ENCODE measurements at places on chromosomes 1 and 21.

- DNase-seq = no peak
Observed at GRCh38 chr1:7407980-7408770, 362.9 kb upstream of the VAMP3 start.

DNA sequence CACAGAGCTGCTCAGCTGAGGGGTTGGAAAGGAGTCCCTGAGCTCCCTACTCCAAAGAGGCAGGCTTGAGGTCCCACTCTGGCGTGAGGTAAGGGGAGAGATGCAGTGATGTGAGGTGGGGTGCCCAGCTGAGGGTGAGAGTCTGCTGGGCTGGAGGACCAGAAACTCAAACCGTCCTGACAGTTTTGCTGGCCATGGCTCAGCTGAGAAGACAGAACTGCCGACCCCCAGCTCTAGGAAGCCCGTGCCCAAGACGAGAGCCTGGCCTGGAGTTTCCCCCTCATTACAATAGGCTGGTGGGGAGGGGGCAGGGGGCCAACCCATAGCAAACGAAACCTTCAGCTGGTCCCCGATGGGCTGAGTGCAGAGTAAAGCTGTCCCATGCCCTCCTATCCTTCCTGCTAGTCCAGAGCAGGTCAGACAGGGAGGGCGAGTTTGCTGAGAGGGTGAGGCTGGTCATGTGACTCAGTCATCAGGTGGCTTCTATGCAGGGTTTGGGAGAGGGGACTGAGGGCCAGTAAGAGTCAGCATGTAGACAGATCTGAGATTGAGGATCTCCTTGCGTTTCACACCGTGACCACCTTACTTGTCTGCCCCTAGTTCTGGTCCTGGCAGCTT, 129.3 kb downstream of the PRDM2 start:
- DNase-seq = no peak

DNA sequence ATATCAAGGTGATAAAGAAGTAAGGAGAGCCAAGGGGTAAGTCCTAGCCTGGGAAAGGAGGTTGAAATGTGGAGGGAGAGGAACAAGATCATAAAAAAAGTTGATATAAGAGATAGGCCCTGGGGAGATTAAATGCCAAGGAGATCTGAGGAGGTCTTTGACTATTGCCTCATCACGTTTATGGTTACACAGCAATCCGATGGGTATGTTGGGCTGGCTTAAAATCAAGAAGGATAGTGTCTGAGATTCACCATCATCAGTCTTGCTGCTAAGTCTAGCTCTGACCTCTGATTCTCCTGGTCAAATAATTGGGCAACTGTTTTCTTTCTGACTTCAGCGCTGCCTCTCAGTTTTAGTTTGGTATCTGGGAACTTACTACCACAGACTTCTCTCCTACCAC, 416.3 kb downstream of the GPATCH2 start:
- no peak for DNase-seq

DNA sequence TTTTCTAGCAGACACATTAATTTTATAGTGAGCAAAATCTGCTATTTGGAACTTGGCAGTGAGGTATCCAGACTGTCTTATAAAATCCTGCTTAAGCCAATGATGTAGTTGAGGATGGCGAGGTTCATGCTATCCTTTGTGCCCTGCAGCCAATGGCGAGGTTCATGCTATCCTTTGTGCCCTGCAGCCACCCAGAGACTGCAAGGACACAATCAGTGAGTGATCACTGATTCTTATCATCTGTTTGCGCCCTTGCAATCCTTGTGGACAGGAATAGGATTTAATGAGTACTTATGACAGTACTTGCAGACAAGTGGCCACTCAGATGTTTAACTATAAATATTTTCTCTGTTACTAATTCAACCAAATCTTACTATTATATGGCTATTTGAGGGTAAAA, 112.6 kb downstream of the EIF4G3 start:
- DNase-seq = no peak

- no peak for DNase-seq
Observed at GRCh38 chr1:180930687-180931086, 18.0 kb downstream of the KIAA1614 start.

GRCh38 chr1:40877698-40878097, 15.5 kb upstream of the CITED4 start:
- DNase-seq = peak; percentile 13

DNA sequence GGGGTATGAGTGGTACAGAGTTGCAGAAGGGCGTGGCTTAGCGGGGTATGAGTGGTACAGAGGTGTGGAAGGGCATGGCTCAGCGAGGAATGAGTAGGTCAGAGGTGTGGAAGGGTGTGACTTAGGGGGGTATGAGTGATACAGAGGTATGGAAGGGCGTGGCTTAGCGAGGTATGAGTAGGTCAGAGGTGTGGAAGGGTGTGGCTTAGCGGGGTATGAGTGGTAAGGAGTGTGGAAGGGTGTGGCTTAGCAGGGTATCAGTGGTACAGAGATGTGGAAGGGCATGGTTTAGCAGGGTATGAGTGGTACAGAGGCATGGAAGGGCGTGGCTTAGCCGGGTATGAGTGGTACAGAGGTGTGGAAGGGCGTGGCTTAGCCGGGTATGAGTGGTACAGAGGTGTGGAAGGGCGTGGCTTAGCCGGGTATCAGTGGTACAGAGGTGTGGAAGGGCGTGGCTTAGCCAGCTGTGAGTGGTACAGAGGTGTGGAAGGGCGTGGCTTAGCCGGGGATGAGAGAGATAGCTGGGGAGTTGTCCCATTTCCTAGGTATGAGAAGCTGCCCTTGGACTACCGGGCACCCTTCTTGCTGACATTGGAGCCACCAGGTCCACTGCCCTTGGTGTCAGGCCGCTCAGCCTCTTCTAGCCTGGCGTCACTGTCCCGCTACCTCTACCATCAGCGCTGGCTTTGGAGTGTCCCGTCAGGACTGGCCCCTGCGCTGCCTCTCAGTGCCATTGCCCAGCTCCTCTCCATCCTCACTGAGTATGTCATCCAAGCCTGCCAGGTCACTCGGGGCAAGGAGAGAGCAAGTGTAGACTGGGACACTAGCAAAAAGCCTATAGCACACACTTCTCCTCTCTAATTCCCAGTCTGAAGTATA, 29.8 kb downstream of the HYI start:
- no peak for DNase-seq

- DNase-seq = no peak
Observed at GRCh38 chr1:33516891-33517567, 44.6 kb downstream of the ZSCAN20 start.

DNA sequence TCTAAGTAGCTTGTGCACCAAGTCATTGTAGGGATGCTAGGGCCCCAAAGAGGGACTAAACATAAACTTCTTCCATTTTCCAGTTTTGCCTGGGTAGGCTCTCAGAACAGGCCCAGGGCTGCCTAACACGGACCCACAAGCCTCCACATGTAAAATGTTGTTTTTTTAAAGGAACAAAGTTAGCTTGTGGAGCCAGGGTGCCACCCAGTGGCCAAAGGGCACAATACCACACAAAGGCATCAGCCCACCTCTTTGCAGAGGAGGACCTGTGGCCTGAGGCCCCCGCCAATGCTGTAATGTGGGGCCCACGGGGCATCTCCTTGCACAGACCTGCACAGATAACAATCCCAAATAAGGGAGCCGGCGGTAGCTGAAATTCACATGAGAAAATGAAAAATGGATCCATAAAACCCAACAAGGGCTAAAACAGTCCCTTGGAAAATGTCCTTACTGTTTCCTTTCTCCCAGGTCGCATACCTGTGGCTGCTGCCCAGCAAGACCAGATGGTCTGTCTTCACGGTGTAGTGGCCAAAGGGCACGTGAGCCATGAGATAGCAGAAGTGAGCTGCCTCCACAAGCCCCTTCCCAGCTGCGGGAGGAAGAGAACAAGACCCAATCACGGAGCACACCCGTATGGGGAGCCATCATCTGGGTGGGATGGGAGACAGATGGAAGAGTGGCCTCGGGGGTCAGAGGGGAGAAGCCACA, 23.8 kb downstream of the SEC16B start:
- peak; percentile 8 for DNase-seq

DNA sequence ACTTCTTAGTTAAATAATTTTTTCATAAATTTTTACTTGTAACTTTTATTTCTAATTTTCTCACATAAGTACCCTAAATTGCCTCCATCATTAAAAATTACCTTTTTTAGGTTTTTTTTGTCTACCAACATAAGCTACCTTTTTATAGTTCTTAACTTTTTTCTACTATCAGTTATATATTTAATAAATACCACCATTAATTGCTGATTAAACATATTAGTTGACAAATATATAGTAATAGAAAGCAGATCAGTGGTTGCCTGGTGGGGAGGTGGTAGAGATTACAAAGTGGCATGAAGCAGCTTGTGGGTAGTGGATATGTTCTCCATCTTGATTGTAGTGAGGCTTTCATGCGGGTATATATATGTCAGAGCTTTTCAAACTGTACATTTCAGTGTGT, 6.1 kb upstream of the SH3BP5L start:
- DNase-seq = no peak

DNA sequence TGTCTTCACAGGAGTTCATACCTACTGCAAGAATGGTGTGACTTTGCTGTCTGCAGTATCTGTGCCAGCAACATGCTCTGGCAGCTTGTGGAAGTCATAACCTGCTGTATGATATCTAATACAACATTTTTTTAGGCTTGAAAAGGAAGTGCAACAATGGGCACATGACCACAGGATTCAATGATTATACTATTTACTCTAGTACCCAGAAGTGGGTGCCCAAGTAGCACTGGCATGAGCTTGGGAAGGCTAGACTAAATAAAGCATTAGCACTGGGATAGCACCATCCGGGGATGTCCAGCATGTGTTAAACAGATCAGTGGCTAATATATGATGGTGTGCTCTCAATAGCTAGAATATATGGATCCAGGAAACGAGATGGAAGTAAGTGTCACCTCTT, 98.6 kb upstream of the PDE4B start:
- no peak for DNase-seq

- DNase-seq = no peak
Observed at GRCh38 chr21:32597205-32597604, 11.9 kb upstream of the TCP10L start.

DNA sequence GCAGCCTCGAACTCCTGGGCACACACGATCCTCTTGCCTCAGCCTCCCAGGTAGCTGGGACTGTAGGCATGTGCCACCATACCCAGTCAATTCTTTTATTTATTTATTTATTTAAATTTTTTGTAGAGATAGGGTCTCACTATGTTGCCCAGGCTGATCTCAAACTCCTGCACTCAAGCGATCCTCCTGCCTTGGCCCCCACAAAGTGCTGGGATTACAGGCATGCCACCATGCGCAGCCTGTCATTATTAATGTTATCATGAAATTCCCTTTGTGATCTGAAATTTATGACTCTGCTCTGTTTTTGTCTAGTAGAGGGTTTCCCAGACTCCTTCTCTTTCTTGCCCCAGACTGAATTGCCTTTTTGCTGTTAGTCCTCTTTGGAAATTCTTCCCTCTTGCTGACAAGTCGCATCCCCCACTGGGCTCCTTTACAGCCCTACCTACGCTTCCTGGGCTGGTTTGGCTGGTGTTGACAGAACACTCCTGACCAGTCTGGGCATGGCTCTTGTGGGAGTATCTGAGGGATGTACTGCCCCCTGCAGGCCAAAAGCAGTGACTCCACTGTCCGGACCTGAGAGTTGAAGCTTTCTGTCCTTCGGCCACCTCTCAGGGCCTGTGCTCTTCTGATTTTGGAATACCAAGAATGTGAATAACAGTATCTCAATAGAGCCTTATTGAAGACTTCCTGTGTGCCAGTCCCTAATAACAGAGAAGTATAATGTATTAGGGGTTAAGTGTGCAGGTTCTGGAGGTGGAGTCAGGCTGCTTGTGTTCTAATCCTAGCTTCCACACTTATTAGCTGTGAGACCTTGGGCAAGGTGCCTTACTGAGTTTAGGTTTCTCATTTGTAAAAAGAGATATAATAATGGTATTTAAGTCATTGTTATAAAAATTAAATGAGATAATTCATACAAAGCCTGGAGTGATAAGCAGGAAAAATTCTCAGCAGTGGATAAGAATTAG, 28.2 kb downstream of the TCEANC2 start:
- peak; percentile 66 for DNase-seq

DNA sequence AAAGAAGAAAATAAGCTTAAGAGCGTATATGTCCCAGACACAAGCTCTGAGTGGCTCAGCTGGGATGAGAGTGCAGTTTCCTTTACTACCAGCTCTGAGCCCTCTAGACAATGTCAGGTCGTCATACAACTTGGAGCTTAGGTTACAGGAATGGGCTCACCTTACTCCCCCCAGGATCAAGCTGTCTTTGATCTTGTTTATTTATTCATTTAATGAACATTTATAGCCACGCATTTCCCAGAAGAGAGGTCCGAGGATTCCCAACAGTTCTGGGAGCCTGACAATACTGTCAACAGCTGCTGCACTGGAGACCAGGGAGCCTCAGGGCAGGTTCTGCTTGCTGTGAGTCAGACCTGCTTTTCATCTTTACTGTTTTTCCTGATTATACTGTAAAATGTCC, 378.9 kb downstream of the PLPP3 start:
- no peak for DNase-seq

GRCh38 chr1:14956579-14957195, 196.9 kb upstream of the TMEM51 start:
- DNase-seq = no peak
